Activated naive CD4-positive, alpha-beta T cell treated with anti-CD3 and anti-CD28 coated beads, Interleukin-2, amount 50 U/mL, for 72 hours (primary cell): ENCODE measurements at places on chromosomes 13 and 19. TPM values are rescaled to one million over a fixed set of nuclear protein-coding genes. Genes with fewer than 3 reads are reported as not detected.

- DNase-seq: no peak
Observed at GRCh38 chr13:65605396-65605795, 1624.7 kb downstream of the PCDH9 start.

GRCh38 chr13:25232937-25233515 lies 54.3 kb downstream of the MTMR6 start:
- no peak for DNase-seq

GRCh38 chr13:74977498-74977897 lies 504.5 kb downstream of the TBC1D4 start:
- DNase-seq: no peak

DNA sequence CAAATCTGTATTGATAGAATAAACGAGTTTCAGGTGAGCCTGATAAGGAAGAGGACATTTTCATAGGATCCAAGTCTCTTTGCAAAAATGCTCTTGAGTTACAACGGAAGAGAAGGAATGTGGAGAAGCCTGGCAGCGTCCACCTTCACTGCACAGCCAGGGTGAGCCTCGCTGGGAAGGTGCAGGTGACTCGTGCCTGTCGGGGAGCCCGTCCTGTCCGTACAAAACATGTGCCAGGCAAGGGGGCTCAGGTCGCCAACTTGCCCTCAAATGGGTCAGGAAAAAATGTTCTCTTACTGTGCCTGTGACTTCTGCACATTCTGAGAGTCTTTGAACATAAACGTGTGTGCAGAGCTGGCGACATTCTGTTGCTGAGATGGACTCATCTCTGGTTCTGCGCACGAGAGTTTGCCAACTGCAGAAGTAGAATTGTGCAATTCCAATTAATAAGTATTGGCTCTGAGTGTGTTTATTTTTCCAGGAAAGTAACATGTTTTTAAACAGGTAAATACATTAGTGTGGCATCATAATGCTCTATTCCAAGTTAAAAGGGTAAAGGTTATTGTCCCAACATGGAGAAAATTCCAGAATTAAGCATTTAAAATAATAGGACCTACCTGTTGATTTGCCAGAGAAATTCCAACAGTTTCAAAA lies 28.6 kb downstream of the NAXD start:
- no peak for DNase-seq

Gene ELL
- total RNA-seq: 23.0 TPM

GRCh38 chr19:19010551-19010950 lies 22.8 kb downstream of the SUGP2 start:
- no peak for DNase-seq

Gene RELB
- total RNA-seq: 31.7 TPM

Gene CLEC11A
- 0.55 TPM for total RNA-seq

DNA sequence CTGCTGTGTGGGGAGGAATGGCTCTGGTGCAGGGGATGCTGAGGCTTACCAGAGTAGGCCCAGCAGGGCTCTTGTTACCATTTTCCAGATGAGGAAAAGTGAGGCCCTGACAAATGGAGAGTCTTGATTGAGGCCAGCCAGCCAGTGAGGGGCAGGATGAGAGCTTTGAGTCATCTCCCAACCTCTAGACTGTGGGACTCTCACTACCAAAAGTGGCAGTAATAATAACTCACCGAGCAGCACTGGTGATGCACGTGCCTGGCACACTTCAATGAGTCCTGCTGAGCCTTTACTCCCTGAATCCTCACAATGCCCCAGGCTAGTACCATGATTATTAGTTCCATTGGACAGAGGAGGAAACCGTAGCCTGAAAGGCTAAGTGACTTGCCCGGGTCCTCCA lies 7.8 kb downstream of the CIC start:
- no peak for DNase-seq

Gene ZNF85
- total RNA-seq: 16.4 TPM

GRCh38 chr19:49503582-49503962 lies 7.3 kb downstream of the RPS11 start:
- DNase-seq: no peak

Gene SERTM1
- not detected for total RNA-seq
